ENCODE measurements at places on chromosomes 5 and 9.

GRCh38 chr5:158910782-158911692 is 188.7 kb downstream of the EBF1 start:
- no peak for DNase-seq

- DNase-seq: no peak
Observed at GRCh38 chr5:15798006-15798405, 298.0 kb downstream of the FBXL7 start.

- no peak for DNase-seq
Observed at GRCh38 chr5:173802670-173803165, 85.4 kb upstream of the CPEB4 start.

- DNase-seq: no peak
Observed at GRCh38 chr5:163807781-163808180, 302.4 kb downstream of the MAT2B start.

- DNase-seq: no peak
Observed at GRCh38 chr5:116520771-116521170, 53.9 kb downstream of the SEMA6A start.

GRCh38 chr5:167244583-167244982 is 1046.9 kb upstream of the WWC1 start:
- no peak for DNase-seq

DNA sequence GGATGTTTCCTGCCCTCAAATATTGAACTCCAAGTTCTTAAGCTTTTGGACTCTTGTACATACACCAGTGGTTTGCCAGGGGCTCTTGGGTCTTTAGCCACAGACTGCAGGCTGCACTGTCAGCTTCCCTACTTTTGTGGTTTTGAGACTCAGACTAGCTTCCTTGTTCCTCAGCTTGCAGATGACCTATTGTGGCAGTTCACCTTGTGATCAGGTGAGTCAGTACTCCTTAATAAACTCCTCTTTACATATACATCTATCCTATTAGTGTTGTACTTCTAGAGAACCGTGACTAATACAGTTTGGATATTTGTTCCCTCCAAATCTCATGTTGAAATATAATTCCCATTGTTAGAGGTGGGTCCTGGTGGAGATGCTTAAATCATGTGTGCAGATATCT is 681.9 kb upstream of the ARRDC3 start:
- DNase-seq: no peak

DNA sequence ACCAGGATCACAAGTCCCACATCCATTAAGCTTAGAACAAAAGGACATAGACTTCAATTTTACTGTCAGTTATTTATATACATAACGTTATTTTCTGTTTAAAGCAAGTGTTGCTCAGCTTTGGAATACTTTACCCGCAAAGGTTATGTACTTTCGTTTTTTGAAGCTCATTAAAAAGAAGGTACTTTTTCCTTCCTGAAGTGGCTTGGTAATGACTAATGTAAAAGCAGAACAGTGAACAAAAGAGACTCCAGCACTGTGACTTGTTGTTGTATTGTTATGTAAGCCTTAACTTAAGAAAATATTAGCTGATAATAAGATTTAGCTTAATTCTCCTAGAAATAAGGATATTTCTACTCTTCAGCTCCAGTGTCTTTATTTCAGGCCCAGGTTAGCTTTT is 97.3 kb upstream of the SLCO6A1 start:
- no peak for DNase-seq

Measured in right kidney (tissue), 9 donors.